ENCODE measurements at places on chromosomes 7 and 10.

DNA sequence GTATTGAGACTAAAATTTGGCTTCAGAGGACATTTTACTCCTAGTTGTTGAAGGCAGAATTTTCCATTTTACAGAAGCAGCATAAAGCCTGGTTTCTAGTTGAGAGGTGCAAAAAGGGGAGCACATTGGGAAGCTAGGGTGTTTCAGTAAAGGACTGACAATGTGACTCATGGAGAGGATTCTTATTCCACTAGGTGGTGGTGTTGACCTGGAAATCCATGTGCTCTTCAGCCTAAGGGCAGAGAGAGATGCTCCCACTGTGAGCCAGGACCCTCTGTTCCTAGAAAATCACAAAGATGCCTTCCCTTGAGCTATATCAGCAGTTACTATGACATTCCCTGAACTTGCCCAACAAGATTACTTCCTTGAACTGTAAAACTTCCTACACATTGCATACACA, 687.8 kb downstream of the IPMK start:
- peak; percentile 54 for DNase-seq

DNA sequence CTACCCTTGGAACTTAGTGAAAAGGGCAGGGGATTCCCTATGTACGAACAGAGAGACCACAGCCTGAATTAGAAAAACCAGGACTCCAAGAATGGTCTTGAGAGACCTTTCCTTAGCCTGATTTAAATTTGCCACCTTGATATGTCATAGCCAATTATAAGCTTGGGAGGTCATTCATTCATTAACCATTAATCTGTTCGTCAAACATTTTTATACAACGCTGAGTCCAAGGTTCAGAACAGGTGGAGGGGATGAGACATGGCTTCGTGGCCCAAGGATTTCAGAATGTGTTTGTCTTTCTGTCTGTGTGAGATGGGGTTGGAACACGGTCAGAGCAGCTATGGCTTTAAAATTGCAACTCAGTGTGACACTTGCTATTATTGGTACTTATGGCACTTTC, 158.0 kb downstream of the PAXIP1 start:
- DNase-seq, result no peak

DNA sequence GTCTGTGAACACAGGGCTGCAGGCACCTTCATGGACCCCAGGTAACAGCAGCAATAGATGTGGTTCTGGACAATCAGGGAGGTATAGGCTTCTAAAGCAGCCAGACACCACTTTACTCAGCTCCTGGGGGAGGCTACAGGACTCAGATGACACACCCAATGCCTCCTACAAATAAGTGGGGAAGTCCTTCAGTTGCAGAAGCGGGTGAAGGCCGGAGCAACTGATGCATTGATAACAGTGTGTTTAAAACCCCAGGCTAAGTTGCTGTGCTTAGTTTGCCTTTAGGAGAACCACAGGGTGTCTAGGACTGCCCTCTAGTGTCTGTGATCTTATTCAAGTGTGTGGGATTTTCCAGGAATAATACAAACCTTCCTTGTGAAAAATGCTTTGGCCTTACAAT, 5.9 kb upstream of the ITGA8 start:
- DNase-seq, result peak; percentile 77

DNA sequence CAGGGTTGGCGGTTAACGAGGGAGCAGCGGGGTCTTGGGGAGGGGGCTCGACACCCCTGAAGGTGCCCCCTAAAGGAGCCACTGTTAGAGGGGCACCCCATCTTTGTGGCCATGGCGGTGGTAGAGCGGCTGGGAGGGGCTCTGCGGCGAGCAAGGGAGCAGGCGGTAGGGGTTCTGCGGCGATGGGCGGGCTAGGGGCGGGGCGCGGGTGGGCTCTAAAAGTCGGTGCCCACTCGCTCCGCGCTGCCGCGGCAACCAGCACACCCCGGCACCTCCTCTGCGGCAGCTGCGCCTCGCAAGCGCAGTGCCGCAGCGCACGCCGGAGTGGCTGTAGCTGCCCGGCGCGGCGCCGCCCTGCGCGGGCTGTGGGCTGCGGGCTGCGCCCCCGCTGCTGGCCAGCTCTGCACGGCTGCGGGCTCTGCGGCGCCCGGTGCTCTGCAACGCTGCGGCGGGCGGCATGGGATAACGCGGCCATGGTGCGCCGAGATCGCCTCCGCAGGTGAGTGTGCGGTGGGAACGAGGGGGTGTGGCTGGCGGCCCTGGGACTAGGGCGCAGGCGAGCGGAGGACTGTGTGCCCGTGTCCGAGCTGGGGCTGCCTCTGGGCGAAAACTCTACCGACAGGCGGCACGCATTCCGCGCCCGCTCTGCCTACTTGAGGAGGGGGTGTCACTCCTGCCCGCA, at the start of gene MEST:
Gene MEST, plus strand, starts transcription at position 245 of the 682 bp plus-strand sequence. Its CDS starts 229 bp downstream, at position 474.
- peak; percentile 55 for DNase-seq

All from Ammon's horn (tissue), 1 donor.